ENCODE measurements at places on chromosomes 6 and 20.

DNA sequence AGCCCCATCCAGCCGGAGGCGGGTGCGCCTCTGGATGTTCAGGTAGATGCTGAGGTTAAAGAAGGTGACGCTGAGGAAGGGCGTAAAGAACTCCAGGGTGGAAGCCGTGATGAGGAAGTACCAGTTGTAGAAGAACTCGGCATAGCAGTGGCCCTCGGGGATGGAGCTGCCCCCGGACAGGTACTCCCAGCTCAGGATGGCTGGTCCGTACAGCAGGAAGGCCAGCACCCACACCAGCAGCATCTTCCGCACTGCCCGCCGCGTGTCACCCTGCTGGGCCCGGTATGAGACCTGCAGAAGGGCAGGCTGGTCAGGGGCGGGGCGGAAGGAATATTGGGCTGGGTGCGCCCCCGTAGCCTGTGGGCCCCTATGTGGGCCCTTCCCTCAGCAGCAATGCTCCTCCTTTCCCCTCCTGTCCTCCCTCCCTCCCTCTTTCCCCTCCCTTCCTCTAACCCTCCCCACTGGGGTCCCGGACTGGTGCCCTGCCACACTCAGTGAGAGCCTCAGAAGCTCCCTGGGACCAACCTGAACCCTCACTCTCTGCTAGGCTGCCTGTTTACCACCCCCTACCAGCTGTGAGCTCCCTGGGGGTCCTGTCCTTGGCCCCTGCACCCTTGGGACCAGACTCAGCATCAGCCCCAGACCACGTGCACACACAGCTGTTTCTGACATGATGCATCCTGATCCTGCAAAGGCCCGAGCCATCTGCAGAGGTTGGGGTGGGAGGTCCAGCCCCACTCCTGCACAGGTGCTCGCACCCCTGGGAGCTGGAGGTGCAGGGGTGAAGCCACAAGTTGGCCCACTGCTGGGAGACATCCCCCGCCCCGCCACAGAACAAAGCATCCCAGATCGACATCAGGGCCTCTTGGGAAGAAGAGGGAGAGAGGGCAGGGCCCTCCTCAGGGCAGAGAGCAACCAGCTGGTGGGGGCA is 3.2 kb downstream of the HRH3 start:
- DNase-seq, result no peak

DNA sequence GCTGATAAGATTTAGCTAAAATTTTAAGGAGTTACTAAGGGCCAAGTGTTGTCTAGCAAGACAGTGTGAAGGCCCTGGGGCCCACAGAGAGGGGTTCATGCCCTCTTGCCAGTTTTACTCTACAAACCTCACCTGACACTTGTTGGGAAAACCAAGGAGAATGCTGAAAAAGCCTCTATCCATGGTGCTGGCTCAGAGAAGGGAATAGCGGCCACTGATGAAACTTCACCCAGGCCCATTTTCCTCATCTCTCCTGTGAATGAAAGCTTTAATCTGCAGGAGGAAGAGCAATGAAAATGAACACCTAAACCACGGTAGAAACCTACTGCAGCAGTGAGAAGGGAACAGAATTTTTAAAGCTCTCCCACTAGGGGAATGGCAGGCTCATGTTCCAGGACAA is 317.3 kb upstream of the CNR1 start:
- no peak for DNase-seq

GRCh38 chr6:135149376-135149775 is 31.7 kb upstream of the MYB start:
- no peak for DNase-seq

DNA sequence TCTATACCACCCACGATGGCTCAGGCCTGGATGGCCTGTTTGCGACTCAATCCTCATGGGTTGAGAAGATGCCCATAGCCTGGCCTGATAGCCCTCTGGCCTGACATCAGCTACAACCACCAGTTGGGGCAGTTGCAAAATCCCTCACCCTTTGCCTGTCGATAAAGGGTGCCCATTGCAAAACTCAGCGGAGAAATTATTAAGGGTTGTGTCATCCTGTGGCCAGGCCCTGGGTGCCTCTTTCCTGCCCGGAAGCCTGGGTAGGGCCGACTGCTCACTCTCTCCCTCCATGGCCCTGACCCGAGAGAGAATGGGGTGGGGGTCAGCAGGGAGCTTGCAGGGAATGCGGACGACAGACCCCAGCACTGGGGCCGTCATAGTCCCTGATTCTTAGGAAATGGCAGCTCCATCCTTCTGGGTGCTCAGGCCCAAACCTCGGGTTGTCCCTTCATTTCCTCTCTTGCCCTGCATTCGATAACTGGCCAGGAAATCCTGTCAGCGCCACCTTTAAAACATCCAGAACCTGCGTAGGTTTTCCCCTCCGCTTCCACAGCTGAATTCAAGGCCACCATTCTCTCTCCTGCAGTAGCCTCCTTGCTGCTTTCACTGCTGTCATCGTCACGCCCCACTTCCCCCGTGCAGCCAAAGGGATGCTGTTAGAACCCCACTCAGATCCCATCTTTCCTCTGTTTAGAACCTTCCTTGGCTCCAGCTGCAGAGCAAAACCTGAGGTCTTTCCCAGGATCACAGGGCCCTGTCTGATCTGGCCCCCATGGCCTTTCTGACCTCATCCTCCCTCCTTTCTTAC is 31.1 kb downstream of the CEBPB start:
- DNase-seq, result no peak

DNA sequence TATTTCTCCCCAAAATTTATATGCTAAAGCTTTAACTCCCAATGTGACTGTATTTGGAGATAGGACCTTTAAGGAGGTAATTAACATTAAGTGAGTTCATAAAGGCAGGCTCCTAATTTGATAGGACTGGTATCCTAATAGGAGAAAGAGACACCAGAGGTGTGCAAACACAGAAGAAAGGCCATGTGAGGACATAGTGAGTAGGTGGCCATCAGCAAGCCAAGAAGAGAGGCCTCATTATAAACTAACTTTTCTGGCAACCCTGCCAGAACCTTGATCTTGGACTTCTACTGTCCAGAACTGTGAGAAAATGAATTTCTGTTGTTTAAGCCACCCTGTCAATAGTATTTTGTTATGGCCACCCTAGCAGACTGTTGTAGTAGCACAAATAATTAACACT is 177.9 kb upstream of the FUT9 start:
- no peak for DNase-seq

DNA sequence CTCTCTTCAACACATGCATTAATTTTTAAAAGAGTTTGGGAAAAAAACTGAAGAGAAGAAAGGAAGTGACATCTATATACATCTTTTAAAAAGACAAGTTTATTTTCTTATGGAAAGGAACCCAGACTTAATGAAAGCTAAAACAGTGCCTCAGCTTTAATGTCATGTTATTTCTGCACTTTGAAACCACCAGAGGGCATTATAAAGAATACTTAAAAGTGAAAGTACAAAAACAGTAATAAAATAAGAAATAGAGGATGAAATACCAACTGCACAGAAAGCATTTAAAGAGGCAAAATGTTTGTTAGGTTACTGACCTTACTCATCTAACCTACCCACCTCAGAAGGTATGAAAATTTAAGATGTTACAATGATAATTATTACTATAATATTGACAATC is 98.8 kb downstream of the HUS1B start:
- no peak for DNase-seq

- no peak for DNase-seq
These were observed 73.9 kb downstream of the PTPRK start for GRCh38 chr6:128446497-128446896.

DNA sequence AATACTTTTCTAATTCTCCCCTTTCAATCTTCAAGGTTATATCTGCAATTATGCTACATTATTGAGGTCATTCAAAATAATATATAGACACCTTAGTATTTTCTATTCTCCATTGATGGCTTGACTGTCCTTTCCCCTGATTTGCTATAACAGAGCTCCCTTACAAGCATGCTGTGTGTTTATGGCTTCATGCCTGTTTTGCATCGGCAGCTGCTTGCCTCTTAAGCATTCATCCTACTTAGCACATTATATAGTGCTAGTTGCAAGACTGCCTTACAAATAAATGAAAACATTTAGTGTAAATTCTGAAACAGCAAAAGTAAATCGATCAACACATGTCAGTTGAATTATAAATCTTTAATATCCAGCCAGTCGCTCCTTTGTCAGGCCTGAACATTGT is 476.2 kb upstream of the POU3F2 start:
- no peak for DNase-seq

DNA sequence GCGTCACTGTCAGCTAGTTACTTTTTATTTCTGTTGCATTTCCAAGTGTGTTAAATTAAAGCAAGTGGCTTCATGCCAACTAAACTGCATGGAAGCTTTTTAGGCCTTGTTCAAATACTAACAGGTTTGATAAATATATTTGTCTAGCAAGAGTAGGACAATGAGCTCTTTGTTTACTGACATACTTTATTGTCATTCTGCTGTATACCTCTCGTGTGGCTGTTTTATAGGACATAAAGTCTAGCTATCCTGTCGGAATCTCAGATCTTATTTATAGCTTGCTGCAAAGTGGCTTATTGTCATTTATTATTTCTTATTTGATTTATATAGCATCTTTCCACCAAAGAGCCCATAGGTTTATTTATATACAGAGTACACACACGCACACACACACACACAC is 711.1 kb downstream of the KIF16B start:
- DNase-seq, result no peak

GRCh38 chr20:16189371-16189770 is 383.9 kb downstream of the KIF16B start:
- no peak for DNase-seq

GRCh38 chr6:130900913-130901312 is 73.7 kb downstream of the SMLR1 start:
- DNase-seq, result no peak

DNA sequence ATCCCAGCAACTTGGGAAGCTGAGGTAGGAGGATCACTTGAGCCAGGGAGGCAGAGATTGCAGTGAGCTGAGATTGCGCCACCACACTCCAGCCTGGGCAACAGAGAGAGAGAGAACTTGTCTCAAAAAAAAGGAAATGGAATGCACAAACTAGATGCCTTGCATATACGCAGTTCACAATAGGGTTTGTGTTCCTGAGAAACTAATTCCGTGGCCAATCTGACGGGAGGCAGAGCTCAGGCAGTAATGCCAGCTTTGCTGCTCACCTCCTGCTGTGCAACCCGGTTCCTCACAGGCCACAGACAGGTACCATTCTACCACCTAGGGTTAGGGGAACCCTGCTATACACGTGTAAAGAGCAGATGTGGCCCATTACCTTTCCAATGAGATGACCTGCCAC is 1.4 kb downstream of the CDK5RAP1 start:
- DNase-seq, result no peak

DNA sequence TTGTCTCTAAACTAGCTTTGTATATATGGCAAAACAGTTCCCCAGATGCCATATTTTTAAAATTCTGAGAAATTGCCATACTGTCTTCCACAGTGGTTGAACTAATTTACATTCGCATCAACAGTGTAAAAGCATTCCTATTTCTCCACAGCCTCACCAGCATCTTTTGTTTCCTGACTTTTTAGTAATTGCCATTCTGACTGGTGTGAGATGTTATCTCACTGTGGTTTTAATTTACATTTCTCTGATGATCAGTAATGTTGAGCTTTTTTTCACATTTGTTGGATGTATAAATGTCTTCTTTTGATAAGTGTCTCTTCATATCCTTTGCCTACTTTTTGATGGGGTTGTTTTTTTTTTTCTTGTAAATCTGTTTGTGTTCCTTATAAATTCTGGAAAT is 1222.7 kb upstream of the CITED2 start:
- DNase-seq, result no peak

GRCh38 chr20:41054070-41054846 is 25.6 kb downstream of the TOP1 start:
- no peak for DNase-seq

DNA sequence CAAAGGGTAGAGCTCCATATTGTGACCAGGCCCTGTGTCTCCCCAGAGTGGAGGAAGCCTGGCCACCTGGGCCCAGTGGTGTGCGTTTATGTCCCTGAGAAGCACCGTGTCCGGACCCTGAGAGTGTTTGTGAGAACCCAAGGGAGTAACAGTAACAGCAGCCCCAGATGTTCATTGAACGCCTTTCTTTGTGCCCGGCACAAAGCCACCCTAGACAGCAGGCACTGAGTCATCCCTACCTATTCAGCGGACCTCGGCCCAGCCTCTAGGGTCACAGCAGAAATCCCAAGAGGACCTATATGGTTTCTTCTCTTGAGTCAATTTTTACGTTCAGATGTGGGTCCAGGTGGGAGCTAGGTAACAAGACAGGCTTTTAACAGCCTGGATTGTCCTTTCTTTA is 24.5 kb downstream of the BCAS4 start:
- DNase-seq, result no peak

- no peak for DNase-seq
These were observed 242.6 kb downstream of the DOK5 start for GRCh38 chr20:54717983-54718382.

GRCh38 chr20:2739042-2739398 is 46.4 kb downstream of the EBF4 start:
- DNase-seq, result no peak

GRCh38 chr6:106079961-106080762 is 6.0 kb upstream of the PRDM1 start:
- no peak for DNase-seq

DNA sequence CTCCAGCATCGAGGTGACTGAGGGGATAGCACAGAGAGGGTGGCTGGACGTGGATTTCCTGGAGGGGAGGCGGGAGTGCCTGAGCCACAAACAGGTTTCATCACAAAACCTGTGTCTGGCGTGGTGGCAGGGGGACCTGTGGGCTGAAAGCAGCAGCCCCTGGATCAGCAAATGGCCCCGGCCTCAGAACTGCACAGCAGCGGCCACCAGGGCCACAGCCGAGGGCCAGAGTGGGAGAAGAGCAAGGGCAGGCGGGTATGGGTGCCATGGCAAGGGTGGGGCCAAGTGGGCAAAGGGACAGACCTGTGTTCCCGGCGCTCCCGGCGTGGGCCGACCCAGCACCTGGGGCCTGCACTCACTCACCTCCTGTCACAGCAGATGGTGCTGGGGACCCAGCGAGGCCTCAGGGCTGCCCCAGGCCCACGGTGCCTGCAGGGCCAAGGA is 19.0 kb downstream of the NTSR1 start:
- no peak for DNase-seq

- no peak for DNase-seq
These were observed 813.0 kb downstream of the DHX35 start for GRCh38 chr20:39775110-39775509.

- no peak for DNase-seq
These were observed 202.6 kb downstream of the RFPL4B start for GRCh38 chr6:112549749-112550148.

Measured in stimulated activated CD8-positive, alpha-beta memory T cell treated with anti-CD3 and anti-CD28 coated beads, Interleukin-7, amount 100 ng/mL, for 1 hour (primary cell).